ENCODE measurements at places on chromosomes 6 and 20.

DNA sequence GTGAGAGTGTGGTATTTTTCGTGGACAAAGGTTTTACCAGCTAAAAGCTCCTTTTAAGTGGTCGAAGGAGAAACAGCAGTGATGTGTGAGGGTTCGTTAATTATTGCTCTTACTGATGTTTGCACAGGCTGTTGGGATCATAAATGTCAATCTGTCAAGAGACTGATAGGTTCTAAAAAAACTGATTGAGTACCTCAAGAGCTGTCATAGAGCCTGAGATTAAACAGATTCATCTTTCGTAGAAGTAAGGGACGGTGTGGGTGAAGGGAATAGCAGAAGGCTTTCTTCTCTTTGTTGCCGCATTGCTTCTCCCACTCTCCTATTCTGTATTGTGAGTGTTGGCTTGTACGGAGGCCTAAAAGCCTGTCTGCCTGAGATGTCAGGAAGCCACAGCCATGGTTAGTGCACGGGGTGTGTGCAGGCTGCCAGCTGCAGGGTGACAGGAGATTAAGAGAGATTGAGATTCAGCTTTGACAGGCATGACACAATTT is 291.0 kb downstream of the ZFAND3 start:
- DNase-seq: no peak

- no peak for DNase-seq
Observed at GRCh38 chr20:50837532-50838321, 42.9 kb downstream of the BCAS4 start.

- DNase-seq: no peak
Observed at GRCh38 chr6:159221486-159222170, 52.4 kb downstream of the FNDC1 start.

GRCh38 chr6:26414281-26414680 is 12.2 kb downstream of the BTN3A1 start:
- DNase-seq: no peak

DNA sequence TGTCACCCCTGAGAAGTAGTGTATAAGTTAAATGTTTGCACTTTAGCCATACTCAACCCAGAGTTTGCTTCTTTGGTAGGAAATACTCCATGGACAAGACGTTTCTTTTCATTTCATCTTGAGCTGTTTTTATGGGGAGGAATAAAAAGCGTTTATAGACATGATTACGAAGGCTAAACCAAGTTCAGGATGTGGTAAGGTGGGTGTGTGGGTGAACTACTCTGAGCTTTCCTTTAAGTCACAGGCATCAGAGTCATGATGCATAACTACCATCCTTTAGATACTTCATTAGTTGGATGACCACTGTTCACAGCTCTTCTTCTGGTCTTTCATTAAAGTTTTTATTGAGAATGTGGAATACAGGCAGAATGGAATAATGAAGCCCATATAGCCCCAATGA is 48.9 kb downstream of the EBF4 start:
- peak; percentile 43 for DNase-seq

GRCh38 chr20:62254021-62254724 is 15.9 kb downstream of the OSBPL2 start:
- no peak for DNase-seq

GRCh38 chr6:25250878-25251277 is 28.3 kb upstream of the CARMIL1 start:
- peak; percentile 44 for DNase-seq

All from activated CD4-positive, alpha-beta T cell treated with anti-CD3 and anti-CD28 coated beads, Interleukin-2, Interleukin-6, amounts not matched to agents 100 ng/mL and 50 ng/mL, durations not matched to agents 16 hours and 8 hours (primary cell).